ENCODE measurements at places on chromosomes 16 and 17.

DNA sequence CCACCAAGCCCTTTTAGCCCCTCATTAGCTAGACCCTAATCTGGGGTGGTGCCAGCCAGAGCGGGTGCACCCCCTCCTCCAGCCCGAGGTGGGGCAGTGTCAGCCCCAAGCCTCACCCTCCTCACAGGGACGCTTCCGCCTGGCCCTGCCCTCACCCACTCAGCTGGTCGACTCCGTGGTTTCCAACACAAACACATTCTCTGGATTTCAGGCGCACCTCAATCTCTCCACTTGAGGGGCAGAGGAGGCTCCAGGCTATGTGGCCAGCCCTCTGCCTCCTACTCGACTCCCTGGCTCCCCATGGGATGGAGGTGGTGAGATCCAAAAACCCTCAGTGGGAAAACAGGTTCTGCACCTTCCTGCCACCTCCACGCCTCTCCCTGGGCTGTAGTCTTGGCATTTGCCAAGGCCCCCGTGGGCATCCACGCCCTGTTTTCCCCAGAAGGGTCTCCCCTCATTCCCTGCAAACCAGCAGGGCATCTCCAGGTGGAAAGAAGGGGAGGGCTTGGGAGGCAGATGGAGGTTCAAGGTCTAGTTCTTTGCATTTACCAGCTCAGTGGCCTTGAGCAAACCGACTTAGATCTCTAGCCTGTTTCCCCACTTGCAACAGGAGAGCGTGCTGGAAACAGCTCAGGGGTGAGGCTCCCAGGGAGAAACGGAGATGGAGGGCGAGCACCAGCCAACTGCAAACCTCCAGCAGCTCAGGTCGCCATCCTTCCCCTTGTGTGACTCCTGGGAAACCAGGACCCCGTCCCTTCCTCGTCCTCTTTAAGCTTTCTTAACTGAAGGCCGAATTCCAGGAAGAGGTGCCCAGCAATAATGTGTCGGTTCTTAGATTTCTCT is 1.7 kb downstream of the EMP2 start:
- peaks cover 2% of the 10 kb centered on the region for H3K4me1 ChIP-seq
- peaks cover 64% of the 10 kb centered on the region for H3K27me3 ChIP-seq
- DNase-seq: no peak
- H3K36me3 ChIP-seq: no peaks in the 10 kb centered on the region
- no peak overlapping the region for H3K4me3 ChIP-seq

DNA sequence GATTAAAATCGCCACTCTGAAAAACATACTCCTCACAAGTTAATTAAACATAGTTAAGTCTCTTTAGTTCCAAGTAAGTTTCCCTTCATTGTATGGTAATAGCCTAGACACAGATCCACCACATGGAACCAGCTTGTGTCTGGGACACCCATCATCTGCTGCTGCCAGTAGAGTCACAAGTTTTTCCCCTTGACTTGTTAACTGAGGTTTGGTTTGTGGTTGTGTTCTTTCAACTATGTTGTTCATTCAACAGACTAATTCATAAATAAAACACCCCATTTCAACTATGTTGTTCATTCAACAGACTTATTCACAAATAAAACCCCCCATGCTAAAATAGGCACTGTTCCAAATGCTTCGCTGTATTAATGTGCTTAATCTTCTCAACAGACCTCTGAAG is 24.4 kb downstream of the YWHAE start:
- peak overlapping the region; percentile 37 for H3K4me3 ChIP-seq
- DNase-seq: no peak
- peaks cover 93% of the 10 kb centered on the region for H3K36me3 ChIP-seq
- peaks cover 89% of the 10 kb centered on the region for H3K4me1 ChIP-seq
- peak overlapping the region; percentile 87 for H3K27ac ChIP-seq

- H3K36me3 ChIP-seq: peaks cover 26% of the 10 kb centered on the region
- no peak overlapping the region for H3K4me3 ChIP-seq
- no peak for DNase-seq
- H3K27ac ChIP-seq: no peak overlapping the region
Observed at GRCh38 chr17:28737316-28737715, 6.5 kb upstream of the TRAF4 start.

DNA sequence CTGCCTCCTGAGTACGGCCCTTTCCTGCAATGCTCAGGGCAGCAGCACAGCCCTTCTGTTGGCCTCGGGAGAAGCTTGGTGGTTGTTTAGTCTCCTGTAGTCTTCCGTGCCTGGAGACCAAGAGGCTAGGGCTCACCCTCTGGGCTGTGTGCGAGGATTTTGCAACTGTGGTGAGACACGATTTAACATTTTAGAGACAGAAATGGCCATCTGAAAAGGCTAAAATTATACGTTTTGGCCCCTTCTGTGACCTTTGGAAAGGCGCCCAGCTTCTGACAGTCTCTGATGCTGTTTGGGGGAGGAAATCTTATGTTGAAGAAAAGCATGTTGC is 33.1 kb downstream of the FOXL1 start:
- H3K27ac ChIP-seq: no peak overlapping the region
- no peak for DNase-seq
- no peaks in the 10 kb centered on the region for H3K4me1 ChIP-seq
- no peaks in the 10 kb centered on the region for H3K36me3 ChIP-seq

GRCh38 chr17:63024201-63024600 is 58.2 kb downstream of the TANC2 start:
- no peak for DNase-seq
- H3K27me3 ChIP-seq: no peaks in the 10 kb centered on the region
- H3K27ac ChIP-seq: no peak overlapping the region
- peaks cover 4% of the 10 kb centered on the region for H3K4me1 ChIP-seq
- H3K36me3 ChIP-seq: no peaks in the 10 kb centered on the region

DNA sequence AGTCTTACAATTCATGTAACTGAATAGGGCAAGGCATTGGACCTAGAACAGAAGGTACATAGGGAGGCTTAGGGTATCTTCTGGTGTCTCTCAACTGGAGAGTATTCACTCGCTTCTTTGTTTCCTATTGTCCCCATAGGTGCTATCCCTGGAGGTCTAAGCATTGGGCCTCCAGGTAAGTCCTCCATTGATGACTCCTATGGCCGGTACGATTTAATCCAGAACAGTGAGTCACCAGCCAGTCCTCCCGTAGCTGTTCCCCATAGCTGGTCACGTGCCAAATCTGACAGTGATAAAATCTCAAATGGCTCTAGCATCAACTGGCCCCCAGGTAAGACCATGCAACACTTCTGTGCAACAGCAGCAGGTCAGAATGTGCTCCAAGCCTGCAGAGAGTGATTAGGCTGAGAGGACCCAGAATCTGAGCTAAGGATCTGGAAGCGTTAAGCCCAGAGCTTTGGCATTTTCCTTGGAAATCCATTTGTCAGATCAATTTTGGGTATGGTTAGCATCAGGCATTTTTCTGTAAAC is 35.7 kb downstream of the TMC6 start:
- no peak for DNase-seq
- peaks cover 7% of the 10 kb centered on the region for H3K4me1 ChIP-seq
- H3K4me3 ChIP-seq: no peak overlapping the region
- H3K27ac ChIP-seq: no peak overlapping the region
- H3K36me3 ChIP-seq: peaks cover 91% of the 10 kb centered on the region

DNA sequence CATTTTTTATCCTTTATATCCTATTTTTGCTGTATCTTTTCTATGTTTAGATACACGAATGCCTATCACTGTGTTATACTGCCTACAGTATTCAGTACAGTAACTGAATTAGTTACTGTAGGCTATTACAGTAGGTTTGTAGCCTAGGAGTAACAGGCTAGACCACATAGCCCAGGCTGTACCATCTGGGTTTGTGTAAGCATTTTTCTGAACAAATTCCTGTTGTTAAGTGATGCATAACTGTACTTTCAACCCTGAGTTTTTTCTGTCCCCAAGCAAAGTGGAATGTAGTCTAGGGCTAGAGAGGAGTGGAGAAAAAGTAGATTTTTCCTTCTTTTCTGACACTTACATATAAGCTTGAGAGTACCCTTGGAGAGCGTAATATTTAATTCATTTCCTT is 282.1 kb downstream of the HS3ST3B1 start:
- H3K36me3 ChIP-seq: no peaks in the 10 kb centered on the region
- DNase-seq: no peak
- no peak overlapping the region for H3K27ac ChIP-seq
- no peak overlapping the region for H3K4me3 ChIP-seq
- no peaks in the 10 kb centered on the region for H3K27me3 ChIP-seq

All from activated T-cell treated with anti-CD3 and anti-CD28 coated beads, Interleukin-2, amount 50 U/mL, for 24 hours (primary cell).